ENCODE measurements at places on chromosomes 12 and 14. TPM values are rescaled to one million over a fixed set of nuclear protein-coding genes. Genes with fewer than 3 reads are reported as not detected.

The GALC gene
- 12.6 TPM for total RNA-seq

The OR8S1 gene
- total RNA-seq = not detected

The DLK1 gene
- total RNA-seq = not detected

The TGFB3 gene
- 1.3 TPM for total RNA-seq

The COL2A1 gene
- total RNA-seq = under 0.01 TPM

The MIP gene
- not detected for total RNA-seq

The MLH3 gene
- total RNA-seq = 18.3 TPM

The DPY19L2 gene
- total RNA-seq = under 0.01 TPM

- DNase-seq = no peak
Measured at GRCh38 chr12:126936181-126936851, 1330.7 kb upstream of the TMEM132C start.

DNA sequence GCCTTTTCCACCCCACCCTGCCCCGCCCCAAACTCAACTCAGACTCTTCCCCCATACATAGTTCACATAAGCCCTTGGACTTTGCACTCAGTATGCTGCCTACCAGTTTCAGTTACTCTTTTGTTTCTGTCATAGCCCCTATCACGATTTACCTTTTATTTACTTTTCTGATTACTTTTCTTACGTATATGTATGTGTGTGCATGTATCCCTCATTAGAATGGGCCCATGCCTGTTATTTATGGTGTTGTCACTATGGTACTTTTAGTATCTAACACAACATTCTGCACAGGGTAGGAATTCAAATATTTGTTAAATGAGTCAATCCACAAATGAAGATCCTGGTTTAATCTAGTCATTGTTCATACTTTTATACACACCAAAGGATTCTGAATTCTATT lies 16.5 kb upstream of the LUM start:
- DNase-seq = peak; percentile 57

GRCh38 chr12:9127936-9128663 lies 12.4 kb upstream of the A2M start:
- no peak for DNase-seq

DNA sequence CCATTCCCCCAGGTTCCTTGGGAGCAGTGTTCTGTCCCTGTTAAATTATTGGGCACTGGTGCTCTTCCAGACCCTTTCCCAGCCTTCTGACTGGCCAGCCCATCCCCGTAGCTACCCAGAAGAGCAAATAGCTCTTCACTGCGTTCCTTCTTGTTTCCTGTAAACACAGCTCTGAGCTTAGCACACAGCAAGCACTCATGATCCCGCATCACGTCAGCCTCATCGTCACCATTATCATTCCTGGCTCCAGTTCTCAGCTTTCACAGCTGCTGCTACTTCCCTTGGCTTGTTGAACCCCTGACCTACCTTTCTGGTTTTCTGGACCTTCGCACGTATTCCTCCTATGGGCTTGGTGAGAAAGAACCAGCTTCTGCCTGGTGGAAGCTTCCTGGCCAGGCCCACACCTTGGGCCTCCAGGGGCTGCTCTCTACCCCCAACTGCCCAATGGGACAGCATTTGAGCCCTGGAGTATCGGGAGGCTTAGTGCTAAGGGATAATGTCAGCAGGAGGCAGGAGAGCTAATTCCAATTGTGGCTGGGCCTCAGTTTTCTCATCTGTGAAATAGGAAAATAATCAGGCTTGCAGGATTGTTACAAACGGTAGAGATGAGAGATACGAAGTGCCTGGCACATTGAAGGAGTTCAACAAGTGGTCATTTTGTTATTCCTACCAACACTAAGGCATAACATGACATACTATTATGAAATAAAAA lies 22.6 kb upstream of the PAPOLA start:
- DNase-seq = no peak

GRCh38 chr12:70854138-70854537 lies 66.4 kb downstream of the PTPRR start:
- no peak for DNase-seq

- no peak for DNase-seq
Measured at GRCh38 chr12:24363177-24363754, 413.8 kb upstream of the SOX5 start.

GRCh38 chr12:96669786-96670185 lies 180.4 kb downstream of the CFAP54 start:
- no peak for DNase-seq

GRCh38 chr12:119227292-119227691 lies 48.6 kb downstream of the HSPB8 start:
- peak; percentile 30 for DNase-seq

DNA sequence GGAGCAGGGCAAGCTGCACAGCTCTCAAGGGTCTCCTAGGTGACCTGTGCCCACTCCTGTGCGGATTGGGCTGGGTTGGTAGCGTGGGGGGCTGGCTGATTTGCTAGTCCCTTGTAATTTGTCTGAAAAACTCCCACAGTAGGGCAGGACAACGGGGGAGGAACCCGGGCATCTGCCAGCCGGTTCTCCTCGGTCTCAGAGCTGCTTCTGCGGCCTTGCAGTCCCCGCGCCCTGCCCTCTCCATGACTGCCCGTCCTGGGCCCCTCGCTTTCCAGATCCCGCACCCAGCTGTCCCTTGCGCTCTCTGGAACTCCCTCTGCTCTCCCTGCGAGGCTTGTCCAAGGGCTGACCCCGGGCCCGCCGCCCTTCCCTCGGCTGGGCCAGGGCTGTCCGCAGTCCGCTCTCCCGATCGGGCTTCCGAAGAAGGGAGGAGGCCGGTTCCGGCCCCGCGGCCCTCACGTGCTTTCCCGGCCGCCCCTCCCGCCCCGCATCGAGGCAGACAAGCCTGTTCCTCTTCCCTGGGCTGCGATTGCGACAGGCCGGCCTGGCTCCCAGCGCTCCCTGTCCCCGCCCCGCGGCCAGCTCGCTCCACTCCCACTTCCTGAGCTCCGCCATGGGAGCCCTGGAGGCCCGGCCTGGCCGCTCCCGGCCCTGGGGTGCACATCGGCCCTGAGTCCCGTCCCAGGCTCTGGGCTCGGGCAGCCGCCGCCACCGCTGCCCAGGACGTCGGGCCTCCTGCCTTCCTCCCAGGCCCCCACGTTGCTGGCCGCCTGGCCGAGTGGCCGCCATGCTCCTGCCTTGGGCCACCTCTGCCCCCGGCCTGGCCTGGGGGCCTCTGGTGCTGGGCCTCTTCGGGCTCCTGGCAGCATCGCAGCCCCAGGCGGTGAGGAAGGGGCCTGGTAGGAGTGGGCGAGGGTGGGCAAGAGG lies at the start of gene LTBR:
Gene LTBR (plus strand): TSS at position 591 of the 927 bp plus-strand sequence. CDS start 197 bp downstream, at position 788.
- peak; percentile 77 for DNase-seq

DNA sequence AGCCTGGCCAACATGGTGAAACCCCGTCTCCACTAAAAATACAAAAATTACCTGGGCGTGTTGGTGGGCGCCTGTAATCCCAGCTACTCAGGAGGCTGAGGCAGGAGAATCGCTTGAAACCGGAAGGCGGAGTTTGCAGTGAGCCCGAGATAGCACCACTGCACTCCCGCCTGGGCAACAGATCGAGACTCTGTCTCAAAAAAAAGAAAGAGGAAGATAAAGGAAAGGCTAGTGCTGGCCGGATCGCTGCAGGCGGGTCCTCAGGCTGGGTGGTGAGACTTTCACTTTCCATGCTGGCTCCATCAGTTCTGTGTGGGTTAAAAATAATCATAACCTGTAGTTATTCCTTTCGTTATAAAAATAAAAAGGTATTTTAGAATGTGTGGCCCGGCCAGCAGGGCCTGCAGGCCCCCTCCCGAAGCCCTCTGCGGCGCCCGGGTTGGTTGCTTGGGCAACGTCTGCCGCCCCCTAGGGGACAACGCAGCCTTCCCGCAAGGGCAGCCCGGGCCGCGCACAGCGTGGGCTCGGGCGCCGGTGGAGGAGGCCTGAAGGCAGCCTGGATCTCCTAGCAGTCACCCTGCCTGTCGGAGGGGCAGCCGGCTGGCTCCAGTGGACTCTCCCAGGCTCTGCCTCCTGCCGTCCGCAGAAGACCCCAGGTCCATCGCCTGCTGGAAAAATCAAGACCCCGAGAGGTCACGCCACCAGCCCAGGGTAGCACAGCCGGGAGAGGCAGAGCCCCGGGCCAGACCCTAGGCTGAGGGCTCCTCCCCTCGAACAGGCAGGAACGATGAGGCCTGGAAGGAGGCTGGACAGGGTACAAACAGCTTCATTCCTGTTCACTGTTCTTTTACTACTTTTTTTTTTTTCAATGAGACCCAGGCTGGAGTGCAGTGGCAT lies 5.0 kb upstream of the SLC25A47 start:
- no peak for DNase-seq

GRCh38 chr12:49706351-49707127 lies 666 bp downstream of the FMNL3 start:
- no peak for DNase-seq

Measured in bronchial epithelial cell (primary cell).